ENCODE measurements at places on chromosomes 3 and 15.

DNA sequence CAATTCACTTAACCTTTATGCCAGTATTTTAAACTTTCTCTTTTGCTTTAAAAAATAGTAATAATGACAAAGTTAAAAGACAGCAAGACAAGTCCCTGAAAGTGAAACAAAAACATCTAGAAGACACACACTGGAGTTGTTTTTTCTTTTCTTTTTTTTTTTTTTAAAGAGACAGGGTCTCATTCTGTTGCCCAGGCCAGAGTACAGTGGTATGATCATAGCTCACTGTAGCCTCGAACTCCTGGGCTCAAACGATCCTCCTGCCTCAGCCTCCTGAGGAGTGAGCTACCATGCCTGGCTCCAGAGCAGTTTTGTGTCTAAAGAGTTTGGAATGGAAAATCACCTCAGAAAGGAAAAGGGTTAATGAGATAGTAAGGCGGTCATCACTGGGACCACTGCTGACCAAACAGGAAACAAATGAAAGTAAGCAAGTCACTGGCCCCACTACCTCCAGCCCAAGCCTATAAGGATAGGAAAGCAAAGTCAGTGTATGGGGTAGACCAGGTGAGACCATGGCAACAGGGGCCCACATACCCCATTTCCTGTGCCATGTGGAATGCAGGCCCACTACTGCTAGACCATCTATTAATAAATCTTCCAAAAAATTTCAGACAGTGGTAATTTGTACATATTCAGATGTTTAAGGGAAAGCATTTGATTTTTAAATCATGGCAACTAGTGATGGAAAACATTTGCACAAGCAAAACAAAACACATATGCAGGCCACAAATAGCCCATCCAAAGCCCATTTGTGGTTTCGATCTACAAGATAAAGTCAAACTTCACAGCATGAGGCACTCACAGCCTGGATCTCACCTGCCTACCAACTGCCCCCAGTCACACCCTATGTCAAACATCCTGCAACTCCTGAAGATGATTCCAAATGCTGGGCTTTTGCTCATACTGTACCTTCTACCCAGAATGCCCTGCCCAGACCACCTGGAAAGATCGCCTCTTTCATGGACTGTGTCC lies 62.6 kb downstream of the OSBPL10 start:
- DNase-seq = no peak

DNA sequence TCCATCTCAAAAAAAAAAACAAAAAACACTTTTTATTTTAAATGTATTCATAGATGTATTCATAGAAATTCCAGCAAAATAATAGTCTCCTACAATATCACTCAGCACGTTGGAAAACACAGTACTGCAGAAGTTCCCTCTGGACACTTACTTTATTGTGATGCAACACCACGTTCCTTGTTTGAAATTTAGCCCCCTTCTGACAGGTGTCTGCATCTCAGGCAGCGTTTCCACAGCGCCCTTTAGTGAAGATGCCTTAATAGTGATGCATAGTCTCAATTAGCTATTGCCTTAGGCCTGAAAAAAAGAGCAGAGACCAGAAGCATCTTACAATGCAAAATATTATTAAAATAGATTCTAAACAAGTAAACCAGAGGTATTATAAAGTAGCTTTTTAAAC lies 20.3 kb downstream of the IL12A start:
- DNase-seq = no peak

- no peak for DNase-seq
These were observed 90.8 kb upstream of the TNFAIP8L3 start for GRCh38 chr15:51185213-51186159.

GRCh38 chr15:73992594-73992898 lies 451 bp upstream of the STOML1 start:
- no peak for DNase-seq

GRCh38 chr3:177603148-177603603 lies 405.9 kb upstream of the TBL1XR1 start:
- no peak for DNase-seq

- DNase-seq = no peak
These were observed 181.1 kb downstream of the MYRIP start for GRCh38 chr3:39990532-39990931.

- no peak for DNase-seq
These were observed 362.5 kb downstream of the VPS13C start for GRCh38 chr15:61697796-61698195.

DNA sequence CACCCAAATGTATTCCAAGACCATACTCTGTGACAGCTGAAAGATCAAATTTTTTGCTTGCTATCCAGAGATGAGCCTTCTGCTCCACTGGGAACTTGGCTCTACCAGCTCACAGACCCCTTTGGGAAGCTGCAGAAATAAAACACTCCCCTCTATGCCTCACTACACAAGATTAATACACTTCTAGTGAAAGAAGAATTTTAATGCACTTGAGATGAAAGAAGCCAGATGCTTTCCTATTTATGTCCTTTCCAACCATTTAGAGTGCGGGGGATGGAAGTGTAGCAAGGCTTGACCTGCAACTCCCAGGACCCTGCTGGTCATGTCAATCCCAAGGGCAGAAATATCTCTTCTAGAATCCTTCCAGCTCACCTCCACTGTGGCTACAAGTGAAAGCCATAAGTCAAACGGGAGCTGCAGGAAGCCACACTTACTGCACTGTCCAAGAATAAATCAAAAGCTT lies 34.7 kb downstream of the ANXA2 start:
- DNase-seq = no peak

DNA sequence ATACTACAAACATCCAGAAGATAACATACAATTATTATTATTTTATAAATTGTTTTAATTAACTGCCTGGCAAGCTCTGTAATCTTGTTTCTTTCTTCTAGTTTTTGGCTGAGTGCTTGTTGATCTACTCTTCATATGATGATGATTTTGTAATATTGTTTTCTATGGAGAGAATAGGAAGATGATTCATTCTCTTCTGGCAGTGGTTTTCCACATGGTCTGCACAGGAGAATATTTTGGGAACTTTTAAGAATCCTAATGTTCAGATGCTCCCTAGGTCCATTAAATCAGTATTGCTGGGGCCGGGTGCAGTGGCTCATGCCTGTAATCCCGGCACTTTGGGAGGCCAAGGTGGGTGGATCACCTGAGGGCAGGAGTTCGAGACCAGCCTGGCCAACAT lies 37.6 kb downstream of the CACNA2D3 start:
- no peak for DNase-seq

GRCh38 chr3:188151438-188151837 lies 2.5 kb upstream of the LPP start:
- no peak for DNase-seq

- DNase-seq = no peak
These were observed 511.0 kb downstream of the GRM7 start for GRCh38 chr3:7371693-7372572.

- no peak for DNase-seq
These were observed 22.5 kb downstream of the KCTD6 start for GRCh38 chr3:58514405-58514804.

DNA sequence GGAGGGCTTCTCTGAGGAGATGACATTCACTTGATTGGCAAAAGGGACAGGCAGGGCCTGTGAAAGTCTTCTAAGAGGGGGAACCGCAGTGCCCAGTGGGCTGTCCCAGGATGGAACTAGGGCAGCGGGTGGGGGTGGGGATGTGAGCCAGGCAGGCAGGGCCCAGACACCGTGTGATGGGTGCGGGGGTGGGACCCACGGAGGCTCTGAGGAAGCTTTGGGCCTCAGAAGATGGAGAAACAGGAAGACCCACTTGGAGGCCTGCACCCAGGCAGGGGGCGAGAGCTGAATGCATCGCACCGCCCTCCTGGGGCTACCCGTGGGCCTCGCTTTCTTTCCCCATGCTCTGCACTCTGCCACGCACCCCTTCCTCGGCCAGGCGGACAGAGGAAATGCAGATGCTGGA lies 32.9 kb upstream of the ACAD9 start:
- DNase-seq = no peak

- no peak for DNase-seq
These were observed 44.9 kb upstream of the PARP14 start for GRCh38 chr3:122635789-122636188.

DNA sequence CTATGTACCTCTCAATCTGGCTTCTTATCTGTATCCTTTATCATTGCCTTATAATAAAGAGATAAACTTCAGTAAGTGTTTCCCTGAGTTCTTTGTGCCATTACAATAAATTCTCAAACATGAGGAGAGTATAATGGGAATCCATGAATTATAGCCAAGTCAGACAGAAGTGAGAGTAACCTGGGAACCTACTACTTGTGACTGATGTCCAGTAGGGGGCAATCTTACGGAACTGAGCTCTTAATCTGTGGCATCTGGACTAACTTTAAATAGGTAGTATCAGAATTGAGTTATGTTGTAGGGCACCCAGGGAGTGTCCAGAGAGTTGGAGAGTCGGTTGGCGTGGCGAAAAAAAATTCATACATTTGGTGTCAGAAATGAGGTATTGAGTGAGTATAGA lies 542.6 kb downstream of the ZBBX start:
- no peak for DNase-seq

Data from caudate nucleus (tissue), 63 donors.